ENCODE measurements at places on chromosomes 4 and X.

GRCh38 chrX:132983496-132983895 lies 25.1 kb upstream of the HS6ST2 start:
- H3K36me3 ChIP-seq, result no peaks in the 10 kb centered on the region
- no peaks in the 10 kb centered on the region for H3K4me1 ChIP-seq
- no peak overlapping the region for H3K27ac ChIP-seq
- no peak for DNase-seq
- peaks cover 7% of the 10 kb centered on the region for H3K27me3 ChIP-seq

- H3K4me1 ChIP-seq, result peaks cover 45% of the 10 kb centered on the region
- H3K36me3 ChIP-seq, result peaks cover 39% of the 10 kb centered on the region
- no peak overlapping the region for H3K4me3 ChIP-seq
- no peak for DNase-seq
Observed at GRCh38 chr4:185343726-185344581, 51.8 kb downstream of the LRP2BP start.

DNA sequence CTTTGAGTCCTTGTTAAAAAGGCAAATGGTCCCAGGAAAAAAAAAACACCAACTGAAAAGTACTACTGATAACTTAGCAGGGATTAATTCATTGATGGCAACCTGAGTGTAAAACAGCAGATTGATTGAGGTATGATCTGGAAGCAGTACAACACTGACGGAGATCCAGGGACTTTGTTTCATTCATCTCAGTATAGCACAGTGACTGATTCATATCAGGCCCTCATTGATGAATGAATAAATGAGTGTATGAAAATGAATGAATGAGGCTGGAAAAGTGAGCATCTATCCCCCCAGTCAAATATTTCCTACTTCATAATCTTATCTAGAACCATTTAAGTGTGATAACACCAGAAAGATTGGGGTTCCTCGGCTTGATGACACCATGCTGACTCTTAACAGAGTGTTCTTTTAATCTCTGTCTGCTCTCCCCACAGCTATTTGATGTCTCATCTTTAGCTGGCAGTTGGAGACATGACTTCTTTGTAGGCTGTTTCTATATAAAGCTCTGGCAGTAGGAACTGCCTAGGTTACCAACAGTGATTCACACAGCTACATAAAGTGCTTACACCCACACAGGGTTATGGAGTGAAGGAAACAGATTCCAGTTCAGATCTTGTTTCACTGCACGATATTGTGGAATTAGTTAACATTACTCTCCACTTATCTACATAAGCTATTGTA lies 18.6 kb upstream of the RNF128 start:
- no peak overlapping the region for H3K4me3 ChIP-seq
- H3K27me3 ChIP-seq, result no peaks in the 10 kb centered on the region
- no peak for DNase-seq
- H3K27ac ChIP-seq, result no peak overlapping the region
- H3K4me1 ChIP-seq, result no peaks in the 10 kb centered on the region
- no peaks in the 10 kb centered on the region for H3K36me3 ChIP-seq

GRCh38 chr4:89829470-89830138 lies 7.4 kb downstream of the SNCA start:
- H3K36me3 ChIP-seq, result peaks cover 20% of the 10 kb centered on the region
- DNase-seq, result peak; percentile 67
- H3K4me3 ChIP-seq, result peak overlapping the region; percentile 39
- peaks cover 4% of the 10 kb centered on the region for H3K27me3 ChIP-seq

- no peak overlapping the region for H3K4me3 ChIP-seq
- no peak overlapping the region for H3K27ac ChIP-seq
- peaks cover 5% of the 10 kb centered on the region for H3K27me3 ChIP-seq
- H3K4me1 ChIP-seq, result no peaks in the 10 kb centered on the region
- DNase-seq, result no peak
- H3K36me3 ChIP-seq, result no peaks in the 10 kb centered on the region
Observed at GRCh38 chr4:74111306-74111975, 12.4 kb upstream of the CXCL2 start.

GRCh38 chrX:107747596-107748161 lies 27.9 kb downstream of the TSC22D3 start:
- H3K27ac ChIP-seq, result no peak overlapping the region
- H3K36me3 ChIP-seq, result no peaks in the 10 kb centered on the region
